Inflammatory macrophage (primary cell): ENCODE measurements at places on chromosomes 5 and 9.

GRCh38 chr9:122228568-122229484 is at the start of gene LHX6:
LHX6 (minus strand) TSS chr9:122228957; CDS start chr9:122228740, 217 bp downstream.
- no peak for DNase-seq

DNA sequence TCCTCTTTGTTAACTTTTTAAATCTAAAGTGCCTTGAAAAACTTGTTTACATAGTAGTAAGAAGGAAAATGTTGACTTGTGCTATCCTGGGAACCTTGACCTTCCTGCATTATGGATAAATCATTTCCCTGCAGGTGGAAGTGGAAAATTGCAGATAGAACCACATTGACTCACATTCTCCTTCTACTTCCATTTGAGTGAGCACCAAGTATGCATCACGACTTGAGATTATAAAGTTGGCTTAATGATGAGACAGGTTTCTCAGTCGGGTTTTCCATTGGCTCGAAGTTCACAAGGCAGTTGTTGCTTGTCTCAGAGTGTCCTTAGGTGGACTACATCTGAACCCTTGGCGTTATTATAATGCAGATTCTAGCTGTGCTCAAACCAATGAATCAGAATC is 39.9 kb downstream of the DOCK8 start:
- no peak for DNase-seq

DNA sequence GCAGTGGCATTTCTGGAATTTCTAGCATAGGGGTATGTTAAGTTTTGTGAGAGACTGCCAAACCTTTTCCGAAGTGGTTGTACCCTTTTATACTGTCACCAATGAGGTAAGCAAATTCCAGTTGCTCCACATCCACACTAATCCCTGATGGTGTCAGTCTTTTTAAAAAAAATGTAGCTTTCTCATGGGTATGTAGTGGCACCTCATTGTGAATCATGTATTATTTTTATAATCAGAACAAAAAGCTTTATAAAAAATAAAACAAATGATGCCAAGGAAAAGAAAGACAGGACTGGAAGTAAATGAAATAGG is 93.4 kb upstream of the CLINT1 start:
- no peak for DNase-seq

GRCh38 chr9:108864446-108864845 is 2.4 kb downstream of the ACTL7A start:
- no peak for DNase-seq

DNA sequence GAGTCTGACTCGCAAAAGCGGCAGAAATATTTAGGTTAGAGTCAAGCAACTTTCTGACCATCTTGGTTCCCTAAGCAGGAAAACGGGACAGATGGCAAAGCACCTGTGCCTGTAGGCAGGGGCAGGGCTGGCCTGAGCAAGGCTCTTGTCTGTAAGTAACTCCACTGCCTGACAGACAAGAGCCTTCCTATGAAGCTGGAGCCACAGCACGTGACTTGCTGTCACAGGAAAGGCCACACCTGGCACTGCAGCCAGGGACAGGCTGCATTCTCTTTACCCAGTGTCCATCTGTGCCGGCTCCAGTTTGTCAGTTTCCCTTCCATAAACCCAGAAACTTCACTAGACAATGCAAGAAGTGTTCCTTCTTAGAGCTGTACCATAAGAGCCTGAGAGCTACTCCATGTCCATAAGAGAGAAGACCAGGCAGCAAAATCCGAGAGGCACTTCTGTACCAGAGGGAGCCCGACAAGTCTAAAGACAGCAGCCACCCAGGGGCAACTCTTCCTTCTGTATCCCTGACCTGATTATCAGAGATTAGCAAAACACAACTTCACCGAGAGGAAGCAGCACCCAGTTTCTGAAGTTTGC is 78.1 kb downstream of the GPR21 start:
- no peak for DNase-seq

DNA sequence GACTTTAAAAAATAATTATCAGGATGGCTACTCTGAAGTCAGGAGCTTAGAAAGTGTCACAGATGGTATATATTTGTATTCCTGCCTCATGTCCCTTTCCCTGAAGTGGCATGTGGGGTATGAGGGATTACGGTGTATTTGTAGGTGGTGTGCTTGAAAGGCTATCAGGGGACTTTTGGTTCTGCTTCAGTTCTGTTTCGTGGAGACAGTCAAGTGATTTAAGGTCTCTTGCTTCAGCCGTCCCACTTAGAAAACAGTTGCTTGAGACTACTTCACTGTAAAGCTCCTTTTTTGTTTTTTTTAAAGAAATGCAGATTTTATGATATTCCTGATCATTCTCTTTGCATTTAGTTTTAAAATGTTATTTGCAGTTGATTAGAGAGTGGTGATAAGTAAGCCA is 18.3 kb downstream of the PARP8 start:
- no peak for DNase-seq

DNA sequence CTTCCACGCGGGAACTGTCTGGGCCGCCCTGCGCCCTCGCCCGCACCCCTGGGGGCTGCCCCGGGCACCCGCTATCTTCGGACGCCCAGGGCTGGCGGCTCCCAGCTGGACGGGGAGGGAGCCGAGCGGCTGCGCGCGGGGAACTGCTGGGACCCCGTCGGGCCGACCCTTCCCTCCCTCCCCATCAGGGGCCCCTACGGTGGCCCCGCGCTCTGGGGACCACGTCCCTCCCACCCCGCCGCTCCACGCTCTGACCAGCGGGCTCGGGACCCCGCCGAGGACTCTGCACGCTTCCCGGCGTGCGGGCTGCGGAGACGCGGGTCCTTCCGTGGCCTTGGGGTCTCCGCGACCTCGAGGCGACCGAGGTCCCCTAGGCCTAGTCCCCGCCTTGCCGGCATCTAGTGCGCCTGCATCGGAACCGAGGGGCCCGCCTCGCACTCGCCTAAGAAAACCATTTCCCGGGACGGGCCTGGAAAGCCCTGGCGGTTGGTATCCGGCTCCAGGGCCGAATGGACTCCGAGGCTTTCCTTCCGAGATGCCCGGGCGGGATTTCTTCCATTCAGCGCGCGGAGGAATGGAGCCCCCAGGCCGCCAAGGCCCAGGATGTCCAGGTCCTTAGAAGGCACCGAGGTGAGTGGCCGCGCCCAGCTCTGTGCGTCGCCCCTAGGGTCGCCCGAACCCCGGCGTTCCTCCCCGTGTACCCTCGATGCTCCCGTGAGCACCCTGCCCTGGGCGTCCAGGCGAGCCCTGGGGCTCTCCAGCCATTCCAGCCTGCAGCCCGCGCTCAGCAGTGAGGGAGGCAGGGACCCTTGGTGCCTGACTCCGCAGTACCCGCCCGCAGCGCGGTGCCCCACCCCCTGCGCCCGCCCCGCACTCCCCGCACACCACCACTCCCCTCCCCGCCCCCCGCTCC is 705 bp upstream of the SLC6A3 start:
- DNase-seq, result no peak

GRCh38 chr5:5483880-5484598 is 61.6 kb downstream of the ICE1 start:
- DNase-seq, result no peak

DNA sequence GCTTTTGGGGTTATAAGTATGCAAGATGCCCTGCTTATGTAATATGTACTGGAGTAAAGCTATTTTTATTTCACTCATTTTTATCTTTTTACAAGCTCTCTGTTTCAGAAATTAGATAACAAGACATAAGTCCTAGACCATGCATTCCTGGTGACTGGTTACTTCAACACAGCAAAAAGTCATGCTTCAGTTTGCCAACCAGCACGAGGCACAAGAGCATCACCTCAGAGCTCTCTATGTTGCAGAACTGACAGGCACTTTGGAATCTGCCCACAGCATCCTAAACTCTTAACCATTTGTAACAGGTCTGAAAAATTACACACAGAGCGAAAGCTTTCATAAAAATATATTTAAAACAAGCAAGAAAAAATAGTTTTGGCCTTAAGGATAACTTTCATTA is 112.8 kb downstream of the MARCHF11 start:
- no peak for DNase-seq

DNA sequence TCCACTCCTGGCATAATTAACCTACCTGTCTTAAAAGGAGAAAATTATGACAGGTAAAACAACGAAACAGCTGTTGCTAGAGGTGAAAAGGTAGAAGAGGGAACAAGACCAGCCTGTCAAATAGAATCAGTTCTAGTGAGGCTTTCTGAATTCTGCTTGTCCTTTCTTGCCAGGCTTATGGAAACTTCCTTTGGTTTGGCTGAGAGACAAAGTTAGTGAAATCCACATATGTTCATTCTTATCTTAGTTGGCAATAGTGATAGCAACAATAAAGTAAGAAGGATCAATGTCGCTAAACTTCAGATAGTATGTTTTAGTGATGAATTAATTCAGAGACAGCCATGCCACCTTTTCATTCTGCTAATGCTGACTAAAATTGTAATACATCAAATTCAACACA is 34.4 kb downstream of the HAPLN1 start:
- no peak for DNase-seq

DNA sequence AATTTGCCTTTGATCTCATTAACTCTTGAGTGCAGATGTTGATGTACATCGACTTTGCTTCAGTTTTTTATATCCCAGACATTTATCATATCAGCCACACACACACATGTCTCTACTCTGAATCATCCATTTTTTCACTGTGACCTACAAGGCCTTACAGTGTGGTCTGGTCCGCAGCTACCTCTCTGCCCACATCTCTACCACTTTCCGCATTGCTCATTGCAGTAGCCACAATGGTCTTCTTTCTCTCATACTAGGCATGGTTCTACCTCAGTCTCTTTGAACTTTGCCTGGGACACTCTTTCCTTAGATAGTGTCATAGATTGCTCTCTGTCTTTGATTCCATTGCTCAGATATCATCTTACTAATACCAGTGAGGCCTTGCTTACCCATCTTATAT is 87.9 kb upstream of the FSD1L start:
- no peak for DNase-seq

DNA sequence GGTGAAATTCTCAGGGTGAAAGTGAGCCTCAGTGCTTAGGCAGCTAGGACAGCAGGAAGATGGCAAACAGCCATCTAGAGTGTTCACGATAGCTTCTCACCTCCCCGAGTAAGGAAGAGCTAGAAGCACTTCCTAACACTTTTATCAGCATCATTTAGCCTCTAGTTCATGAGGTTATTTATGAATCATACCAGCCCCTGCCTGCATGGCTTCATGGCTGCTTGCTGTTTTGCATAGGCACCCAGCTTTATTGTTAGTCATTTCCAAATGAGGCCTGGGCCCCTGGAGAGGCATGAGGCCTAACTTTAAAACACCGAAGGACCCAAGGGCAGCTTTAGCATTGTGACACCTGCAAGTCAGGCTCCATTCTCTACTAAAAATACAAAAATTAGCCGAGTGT is 134.9 kb upstream of the PANK3 start:
- DNase-seq, result no peak

GRCh38 chr5:36641431-36641830 is 35.0 kb downstream of the SLC1A3 start:
- no peak for DNase-seq

- DNase-seq, result no peak
These were observed 111.6 kb downstream of the GALNT10 start for GRCh38 chr5:154302161-154302560.

DNA sequence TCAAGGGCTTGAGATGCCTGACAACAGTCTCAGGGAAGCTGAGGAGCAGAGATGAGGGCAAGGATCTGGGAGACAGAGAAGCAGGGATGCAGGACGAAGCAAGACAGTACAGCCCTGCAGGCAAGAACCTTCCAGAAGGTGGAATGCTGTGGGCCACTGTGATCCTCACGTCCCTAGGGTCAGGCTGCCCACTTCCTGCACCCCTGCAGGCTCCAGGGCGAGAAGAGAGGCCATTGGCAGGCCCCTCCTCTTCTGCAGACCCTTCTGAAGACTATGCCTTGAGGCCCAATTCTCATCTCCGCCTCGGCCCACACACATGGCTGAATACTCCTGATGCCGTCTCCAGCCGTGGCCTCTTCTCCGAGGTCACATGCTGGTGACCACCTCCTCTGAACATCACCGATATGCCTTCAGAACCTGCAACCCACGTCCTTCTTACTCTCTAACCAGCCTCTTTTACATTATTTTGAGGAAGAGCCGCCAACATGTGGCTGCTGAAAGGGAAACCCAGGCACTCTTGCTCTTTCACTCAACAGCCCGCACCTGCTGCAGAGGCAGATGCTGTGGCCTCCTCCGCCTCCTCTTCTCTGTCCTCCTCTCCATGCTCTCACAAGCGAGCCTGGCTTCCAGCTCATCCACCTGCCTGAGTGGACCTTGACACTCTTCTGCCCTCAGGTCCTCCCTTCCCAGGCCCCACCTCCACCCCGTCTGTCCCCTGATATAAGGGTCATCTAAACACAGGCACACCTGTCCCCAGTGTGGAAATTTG is 181.5 kb downstream of the IRX2 start:
- no peak for DNase-seq

GRCh38 chr9:14362175-14362574 is 48.2 kb upstream of the NFIB start:
- no peak for DNase-seq

DNA sequence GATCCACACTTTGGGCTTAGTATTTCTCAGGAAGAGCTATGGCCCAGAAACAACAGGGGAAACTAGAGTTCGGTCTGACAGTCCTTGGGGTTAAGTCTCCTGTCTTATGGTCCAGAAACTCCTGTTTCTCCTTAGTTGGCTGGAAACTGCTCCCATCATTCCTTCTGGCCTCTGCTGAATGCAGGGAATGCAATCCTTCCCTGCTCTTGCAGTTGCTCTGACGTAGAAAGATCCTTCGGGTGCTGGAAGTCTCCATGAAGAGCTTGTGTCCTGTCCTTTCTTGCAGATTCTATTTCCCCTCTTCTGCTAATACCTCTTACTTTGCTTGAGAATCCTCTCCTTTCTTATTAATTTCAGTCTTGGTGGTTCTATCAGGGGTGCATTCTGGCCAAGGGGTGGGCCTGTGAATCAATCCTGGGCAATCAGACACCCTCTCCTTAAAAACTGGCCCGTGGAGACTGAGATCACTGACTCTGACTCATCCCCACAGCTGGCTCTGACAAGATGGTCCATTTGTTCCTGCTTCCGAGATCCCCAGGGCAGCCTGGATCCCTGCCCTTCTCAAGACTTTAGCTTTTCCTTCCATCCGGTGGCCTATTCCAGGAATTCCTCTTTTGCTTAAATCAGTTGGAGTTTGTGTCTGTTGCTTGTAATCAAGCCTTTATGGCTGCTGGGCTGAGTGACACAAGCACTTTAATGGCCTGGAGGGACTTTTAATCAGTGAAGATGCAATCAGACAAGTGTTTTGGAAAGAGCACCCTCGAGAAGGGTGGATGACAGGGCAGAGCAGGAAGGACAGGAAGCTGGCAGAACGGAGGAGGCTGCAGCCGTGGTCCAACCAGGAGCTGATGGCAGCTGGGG is 23.7 kb downstream of the PTGS1 start:
- no peak for DNase-seq

- no peak for DNase-seq
These were observed 138.1 kb downstream of the ATPSCKMT start for GRCh38 chr5:10111571-10111970.

- DNase-seq, result no peak
These were observed at the start of gene SLC6A19 for GRCh38 chr5:1201327-1202025. SLC6A19 (plus strand) TSS chr5:1201595; CDS start chr5:1201651, 56 bp downstream.

- no peak for DNase-seq
These were observed 36.9 kb upstream of the PLEKHG4B start for GRCh38 chr5:54876-55569.
